ENCODE measurements at places on chromosomes 5 and 9. TPM values are rescaled to one million over a fixed set of nuclear protein-coding genes. Genes with fewer than 3 reads are reported as not detected.

- DNase-seq: no peak
Measured at GRCh38 chr5:139058121-139058520, 140.0 kb downstream of the SIL1 start.

GRCh38 chr9:15711931-15712330 is 159.1 kb downstream of the CCDC171 start:
- no peak for DNase-seq

- DNase-seq: no peak
Measured at GRCh38 chr5:141944076-141944475, 13.9 kb downstream of the PCDH12 start.

GRCh38 chr9:137029058-137029936 is 1.3 kb upstream of the ABCA2 start:
- no peak for DNase-seq

The FCN2 gene
- polyA plus RNA-seq: 0.47 TPM

DNA sequence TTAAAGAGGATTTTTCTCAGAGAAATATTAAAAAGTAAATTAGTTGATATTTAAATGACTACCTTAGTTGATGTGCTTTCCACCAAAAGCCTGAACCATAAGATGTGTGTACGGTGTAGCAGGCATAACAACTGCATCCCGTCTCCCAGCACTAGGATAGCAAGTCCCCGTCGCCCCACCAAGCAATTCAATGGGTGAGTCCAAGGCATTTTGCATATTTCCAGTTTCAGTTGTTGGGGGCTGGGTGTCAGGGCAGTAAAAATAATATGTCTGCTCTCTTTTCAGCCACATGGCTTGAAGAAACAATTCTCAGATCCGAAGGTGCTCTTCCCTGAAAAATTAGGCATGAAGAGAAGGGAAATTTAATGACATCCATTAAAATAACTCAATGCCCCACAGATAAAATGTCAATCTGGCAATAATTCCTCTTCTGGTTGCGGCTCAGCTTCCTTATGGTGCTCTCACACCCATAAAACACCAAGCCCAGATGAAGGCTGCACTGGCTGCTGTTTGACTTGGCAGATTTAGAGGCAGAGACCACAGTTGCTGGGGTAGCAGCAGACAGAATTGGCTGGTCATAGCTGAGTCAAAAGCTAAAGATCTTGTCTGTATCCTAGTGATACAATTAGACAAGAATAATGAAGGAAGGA is 124.4 kb upstream of the ADCY2 start:
- no peak for DNase-seq

GRCh38 chr5:163310997-163311396 is 126.4 kb upstream of the CCNG1 start:
- no peak for DNase-seq

DNA sequence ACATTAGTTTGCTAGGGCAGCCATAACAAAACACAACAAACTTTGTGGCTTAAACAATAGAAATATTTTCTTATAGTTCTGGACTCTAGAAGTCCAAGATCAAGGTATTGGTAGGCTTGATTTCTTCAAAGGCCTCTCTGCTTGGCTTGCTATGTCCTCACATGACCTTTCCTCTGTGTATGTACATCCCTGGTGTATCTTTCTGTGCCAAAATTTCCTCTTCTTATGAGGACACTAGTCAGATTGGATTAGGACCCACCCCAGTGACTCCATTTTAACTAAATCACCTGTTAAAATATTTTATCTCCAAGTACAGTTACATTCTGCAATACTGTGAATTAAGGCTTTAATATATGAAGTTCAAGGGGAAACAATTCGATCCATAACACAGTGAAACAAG is 168.9 kb upstream of the CCNH start:
- DNase-seq: no peak
